ENCODE measurements at places on chromosomes 3 and 15.

DNA sequence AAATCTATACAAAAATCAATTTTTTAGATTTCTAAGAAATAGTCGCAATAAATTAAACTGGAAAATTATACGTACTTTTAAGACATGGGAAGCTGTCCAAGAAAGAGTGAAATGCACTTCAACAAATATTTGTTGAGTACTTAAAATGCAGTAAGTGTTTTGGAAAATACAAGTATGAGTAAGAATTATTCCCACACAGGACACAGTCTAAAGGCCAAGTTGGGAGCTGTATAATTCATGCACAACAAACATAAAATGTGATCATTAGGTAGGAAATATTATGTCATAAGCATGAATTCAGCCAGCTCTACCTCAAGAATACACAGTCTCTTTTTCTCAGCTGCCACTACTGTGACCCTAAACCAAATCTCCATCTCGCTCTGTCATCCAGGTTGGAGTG is 267.6 kb downstream of the CNTN3 start:
- DNase-seq, result no peak

GRCh38 chr3:124791142-124791541 is 60.9 kb downstream of the UMPS start:
- DNase-seq, result no peak

GRCh38 chr3:130712718-130713423 is 33.8 kb downstream of the PIK3R4 start:
- DNase-seq, result no peak

DNA sequence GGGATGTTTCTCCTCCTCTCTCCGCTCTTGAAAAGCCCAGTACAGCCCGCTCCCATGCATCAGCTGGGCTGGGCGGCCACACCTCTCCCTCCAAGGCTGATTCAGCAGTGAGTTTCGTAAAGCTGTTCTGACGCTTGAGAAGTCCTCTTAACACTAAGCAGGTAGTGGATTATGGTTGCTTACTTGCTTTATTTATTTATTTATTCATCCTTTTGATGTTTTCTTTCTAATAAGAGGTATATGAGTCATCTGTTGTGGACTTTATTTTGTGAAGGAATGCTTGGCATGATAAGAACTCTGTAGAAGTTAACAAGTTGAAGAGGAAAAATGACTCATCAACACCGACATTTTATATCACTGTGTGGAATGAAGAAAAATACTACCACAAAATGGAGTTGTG is 285.0 kb downstream of the SQOR start:
- no peak for DNase-seq

GRCh38 chr3:144756704-144757440 is 785.2 kb downstream of the DIPK2A start:
- no peak for DNase-seq

All from activated CD4-positive, alpha-beta memory T cell treated with anti-CD3 and anti-CD28 coated beads, Interleukin-2, amount 10 ng/mL, durations not matched to agents 7 days and 5 days (primary cell).